Sigmoid colon (tissue), 7 donors: ENCODE measurements at places on chromosomes 3 and 15. TPM values are rescaled to one million over a fixed set of nuclear protein-coding genes. Genes with fewer than 3 reads are reported as not detected.

Gene A4GNT
- not detected for polyA plus RNA-seq

Gene KLHDC8B
- 27.6 TPM for polyA plus RNA-seq

Gene IL16
- polyA plus RNA-seq: 6.6 TPM

GRCh38 chr3:159764490-159765029 is 224.1 kb upstream of the IL12A start:
- no peak for DNase-seq

DNA sequence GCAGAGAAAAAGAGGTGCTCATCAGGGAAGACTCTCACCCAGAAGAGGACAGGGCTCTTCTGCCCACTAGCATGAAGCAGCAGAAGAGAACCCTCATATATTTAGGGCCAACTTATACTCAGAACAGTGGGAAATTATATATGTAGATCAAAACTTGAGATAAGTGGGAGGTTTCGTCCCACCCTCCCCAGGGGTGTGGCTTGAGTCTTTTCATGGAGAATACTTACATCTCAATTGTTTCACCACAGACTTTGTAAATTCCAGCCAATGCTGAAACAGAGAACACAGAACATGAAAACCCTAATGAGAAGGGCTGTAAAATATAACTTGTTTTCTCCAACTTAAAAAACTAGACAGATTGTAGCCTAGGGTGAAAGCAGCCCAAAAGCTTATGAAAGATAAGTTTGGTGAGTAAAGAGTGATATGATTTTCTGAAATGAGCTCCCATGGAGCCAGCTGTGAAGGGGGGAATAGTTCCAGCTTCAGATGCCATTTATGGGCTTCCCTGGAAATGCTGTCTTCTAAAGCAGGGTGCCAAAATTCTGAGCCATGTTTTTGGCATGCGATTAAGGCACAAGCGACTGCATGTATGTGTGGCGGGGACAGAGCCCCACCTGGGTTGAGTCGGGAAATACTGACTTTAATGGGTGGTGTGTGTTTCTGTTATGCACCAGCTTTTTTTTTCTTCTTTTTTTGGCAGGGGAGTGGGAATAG is 92.9 kb downstream of the WDR76 start:
- DNase-seq: no peak
